ENCODE measurements at places on chromosomes 11 and 22. TPM values are rescaled to one million over a fixed set of nuclear protein-coding genes. Genes with fewer than 3 reads are reported as not detected.

Gene FAM180B
- total RNA-seq, result not detected

Gene RPS19BP1
- 33.0 TPM for total RNA-seq

GRCh38 chr11:95339086-95339901 is 108.3 kb upstream of the SESN3 start:
- no peak for DNase-seq

GRCh38 chr11:64252003-64252872 is 908 bp downstream of the PLCB3 start:
- DNase-seq, result no peak

Gene IGF2
- 2.3 TPM for total RNA-seq

- no peak for DNase-seq
Observed at GRCh38 chr11:132777067-132777975, 755.0 kb downstream of the OPCML start.

Gene SYT7
- total RNA-seq, result not detected

Gene GSTT2B
- total RNA-seq, result 13.1 TPM

DNA sequence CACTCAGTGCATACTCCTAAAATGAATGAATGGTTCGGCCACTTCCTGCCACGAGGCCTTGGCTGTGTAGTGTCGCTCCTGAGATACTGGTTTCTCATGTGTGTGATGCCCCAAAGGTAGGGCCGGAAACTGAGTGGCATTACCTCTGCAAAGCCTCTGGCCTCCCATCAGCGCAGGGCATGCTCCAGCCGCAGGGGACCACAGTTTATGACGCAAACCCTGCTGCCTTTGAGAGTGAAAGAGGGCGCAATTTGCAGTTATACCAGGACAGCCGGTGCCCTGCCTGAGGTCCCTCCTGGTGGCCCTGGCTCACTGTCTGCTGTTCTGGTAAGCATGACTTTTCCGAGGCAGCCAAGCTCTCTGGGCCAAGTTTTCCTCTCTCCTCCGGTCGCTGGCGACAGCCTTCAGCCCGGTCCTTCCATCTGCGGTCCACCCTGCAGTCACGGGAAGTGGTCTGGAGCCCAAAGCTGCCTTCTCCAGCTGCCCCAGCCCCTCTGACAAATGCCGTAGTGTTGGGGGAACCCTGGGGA is 2.4 kb upstream of the FGF3 start:
- no peak for DNase-seq

GRCh38 chr11:24747275-24748251 is 250.7 kb downstream of the LUZP2 start:
- no peak for DNase-seq

Gene TST
- total RNA-seq, result 26.9 TPM

GRCh38 chr22:37193629-37194191 is 5.7 kb upstream of the C1QTNF6 start:
- peak; percentile 36 for DNase-seq

DNA sequence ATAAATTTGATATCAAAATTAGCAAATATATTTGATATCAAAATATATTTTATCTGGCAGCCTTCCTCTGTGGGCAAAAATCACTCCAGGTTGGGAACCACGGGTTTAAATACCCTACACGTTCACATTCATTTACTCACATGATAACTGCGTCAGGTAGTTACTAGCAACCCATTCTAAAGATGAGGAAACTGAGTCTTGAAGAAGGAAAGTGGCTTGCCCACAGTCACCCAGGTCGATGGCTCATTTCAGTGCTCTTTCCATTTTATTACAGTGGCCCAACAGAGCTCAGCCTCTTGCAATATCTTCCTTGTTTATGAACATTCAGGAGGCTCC is 19.2 kb upstream of the CDON start:
- no peak for DNase-seq

DNA sequence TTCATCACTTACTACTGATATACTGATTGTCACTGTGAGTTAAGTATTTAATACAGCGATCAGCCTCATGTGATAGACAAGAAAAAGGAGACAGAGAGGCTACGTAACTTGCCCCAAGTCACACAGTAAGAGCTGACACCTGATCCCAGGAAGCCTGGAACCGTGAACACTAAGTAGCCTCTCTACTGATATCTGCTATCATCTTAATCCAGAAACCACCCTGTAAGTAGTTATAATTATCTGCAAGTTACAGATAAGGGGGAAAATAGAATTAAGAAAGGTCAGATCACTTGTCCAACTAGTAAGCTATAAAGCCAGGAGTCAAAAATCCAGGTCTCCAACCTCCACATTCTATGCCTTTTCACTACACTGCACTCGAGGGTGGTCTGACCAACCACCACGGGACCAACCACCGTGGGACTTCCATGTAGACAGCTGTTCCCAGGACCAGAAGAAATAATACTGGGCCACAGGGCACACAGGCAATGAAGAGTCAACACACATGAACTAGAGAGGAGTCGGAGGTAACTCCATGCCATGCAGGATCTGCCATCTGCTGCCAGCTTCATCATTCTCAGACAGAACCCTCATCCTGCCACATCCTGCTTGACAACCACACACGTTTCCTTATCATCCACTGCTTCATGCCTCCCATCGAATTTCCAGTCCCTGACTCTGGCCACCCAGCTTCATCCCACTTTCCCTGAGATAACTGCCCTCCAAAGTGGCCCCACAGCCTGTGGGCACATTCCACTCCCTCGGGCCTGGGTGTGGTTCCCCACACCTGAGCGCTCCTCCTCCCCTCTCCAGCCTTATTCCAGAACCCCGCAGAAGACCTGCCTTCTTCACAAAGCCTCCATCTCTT is 58.6 kb downstream of the MICAL3 start:
- no peak for DNase-seq

Gene NOX4
- total RNA-seq, result 10.8 TPM

Measured in IMR-90 (cell line).